ENCODE measurements at places on chromosomes 4 and X. TPM values are rescaled to one million over a fixed set of nuclear protein-coding genes. Genes with fewer than 3 reads are reported as not detected.

GRCh38 chr4:95476121-95476520 lies 72.7 kb downstream of the UNC5C start:
- no peak for DNase-seq

SEPTIN6 gene
- total RNA-seq, result 20.9 TPM

DNA sequence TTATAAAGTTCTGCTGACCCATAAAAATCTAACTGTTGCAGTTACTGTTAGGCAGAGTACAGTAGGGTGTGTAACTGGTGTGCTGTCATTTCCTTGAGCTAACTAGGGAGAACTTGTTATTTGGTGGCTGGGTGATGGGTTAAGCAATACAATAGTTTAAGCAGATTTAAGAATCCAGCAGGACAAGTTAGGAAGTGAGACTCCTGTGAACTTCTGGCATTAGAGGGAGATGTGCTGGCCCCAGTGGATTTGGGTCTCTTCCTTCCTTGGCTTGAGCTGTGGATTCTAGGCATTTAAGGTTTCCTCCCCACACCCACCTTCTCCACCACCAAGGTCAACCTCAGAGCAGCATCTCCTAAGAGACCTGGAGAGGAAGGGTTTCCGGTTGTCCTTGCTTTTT lies 70.5 kb downstream of the CLCN5 start:
- no peak for DNase-seq

GRCh38 chr4:7195141-7195515 lies 2.8 kb downstream of the SORCS2 start:
- DNase-seq, result peak; percentile 59

GRCh38 chr4:118884716-118885115 lies 3.9 kb upstream of the SYNPO2 start:
- DNase-seq, result no peak

DNA sequence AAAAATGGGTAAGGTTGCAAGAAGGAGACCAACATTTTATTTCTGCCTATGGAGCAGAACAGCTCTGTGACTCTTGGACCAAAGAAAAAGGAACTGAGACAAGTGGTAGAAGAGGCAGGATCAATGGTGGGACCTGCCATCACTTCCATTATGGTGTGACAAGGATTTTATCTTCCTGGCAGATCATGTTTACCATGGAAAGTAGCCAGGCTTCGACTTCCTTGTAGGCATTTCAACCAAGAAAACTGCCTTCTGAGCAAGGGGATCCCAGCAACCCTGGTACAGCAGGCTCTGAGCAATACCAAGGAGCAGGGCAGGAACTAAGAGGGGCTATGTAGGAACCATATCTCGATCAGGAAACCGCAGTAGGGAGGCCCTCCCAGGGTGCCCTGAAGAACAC lies 317.4 kb downstream of the IQCM start:
- no peak for DNase-seq

All from upper lobe of right lung (tissue), 1 donor.